ENCODE measurements at places on chromosomes 7 and 10.
A peak's percentile ranks its signal among the peaks of the same experiment; 100 is the strongest.

GRCh38 chr7:150370612-150371071 lies 2.0 kb downstream of the REPIN1 start:
- DNase-seq: peak; percentile 43

- no peak for DNase-seq
These were observed 39.2 kb upstream of the CARD11 start for GRCh38 chr7:3082831-3083230.

- peak; percentile 63 for DNase-seq
These were observed 111.8 kb downstream of the EGFR start for GRCh38 chr7:55130395-55131141.

DNA sequence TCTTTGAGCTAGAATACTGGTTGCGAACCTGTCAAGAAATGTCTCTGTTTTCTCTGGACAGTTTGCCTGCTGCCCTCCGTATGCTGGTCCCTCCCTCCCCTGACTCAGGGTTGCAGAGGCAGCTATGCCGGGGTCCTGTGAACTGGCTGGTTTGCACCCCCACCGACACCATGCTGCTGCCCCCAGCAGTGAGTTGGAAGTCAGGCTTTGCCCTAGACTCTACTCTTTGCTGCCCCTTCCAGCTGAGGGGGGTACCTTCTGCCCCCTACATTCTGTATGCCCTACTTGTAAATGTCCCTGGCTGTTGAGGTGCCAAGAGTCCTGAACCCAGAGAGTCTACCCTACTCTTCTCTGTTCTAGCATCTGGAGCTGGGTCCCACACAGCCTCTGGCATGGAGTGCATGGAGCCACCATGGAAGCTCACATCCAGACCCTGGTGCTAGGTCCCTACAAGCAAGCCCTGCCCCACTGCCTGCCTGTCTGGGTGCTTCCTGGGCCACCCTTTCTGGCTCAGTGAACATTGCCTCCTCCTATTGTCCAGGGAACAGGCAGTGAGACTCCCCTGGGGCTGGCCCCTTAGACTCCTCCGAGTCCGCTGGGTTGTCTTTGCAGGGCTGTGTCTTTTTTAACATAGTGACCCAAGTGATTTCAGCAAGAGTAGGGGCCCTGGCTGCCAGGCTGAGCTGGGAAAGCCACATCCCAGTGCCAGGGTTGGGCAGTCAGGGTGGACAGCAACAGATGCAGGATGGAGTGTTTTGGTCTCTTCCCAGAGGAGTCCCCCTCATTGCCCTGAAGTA lies 138.9 kb downstream of the ADCY1 start:
- no peak for DNase-seq

All from fibroblast of upper back skin (primary cell).